ENCODE measurements at places on chromosomes 6 and 20. TPM values are rescaled to one million over a fixed set of nuclear protein-coding genes. Genes with fewer than 3 reads are reported as not detected.

Gene ASIP
- total RNA-seq, result not detected

Gene APMAP
- total RNA-seq, result 173 TPM

Gene RAET1G
- 1.6 TPM for total RNA-seq

Gene WFDC2
- total RNA-seq, result not detected

Gene C20orf173
- not detected for total RNA-seq

Gene MYT1
- not detected for total RNA-seq

Gene GPR6
- total RNA-seq, result not detected

Gene SRMS
- not detected for total RNA-seq

Gene TMC2
- not detected for total RNA-seq

Gene TNNC2
- total RNA-seq, result not detected

Gene SIRPG
- total RNA-seq, result 0.03 TPM

Gene FAM209B
- not detected for total RNA-seq

Gene BHLHE23
- not detected for total RNA-seq

Gene CALHM4
- total RNA-seq, result not detected

Gene OR2J3
- total RNA-seq, result not detected

Gene C6orf58
- 0.10 TPM for total RNA-seq

Gene YWHAB
- total RNA-seq, result 139 TPM

Gene PROKR2
- total RNA-seq, result not detected

Gene SIRPD
- not detected for total RNA-seq

Gene C6orf52
- total RNA-seq, result 1.9 TPM

Gene MUCL3
- not detected for total RNA-seq

Gene BMP2
- total RNA-seq, result 0.57 TPM

Gene SLC13A3
- not detected for total RNA-seq

Gene SLC22A2
- not detected for total RNA-seq

Gene PMEPA1
- total RNA-seq, result 6.3 TPM

Gene PTCHD4
- 9.0 TPM for total RNA-seq

Gene EYS
- total RNA-seq, result 0.87 TPM

Gene CD93
- 0.03 TPM for total RNA-seq

Gene ALDH5A1
- 1.0 TPM for total RNA-seq

Gene FAM184A
- 0.03 TPM for total RNA-seq

Gene F13A1
- total RNA-seq, result not detected

Gene MAP7
- 2.1 TPM for total RNA-seq
